ENCODE measurements at places on chromosomes 5 and 9.

- DNase-seq = no peak
Observed at GRCh38 chr5:179954434-179954833, 46.7 kb upstream of the TBC1D9B start.

DNA sequence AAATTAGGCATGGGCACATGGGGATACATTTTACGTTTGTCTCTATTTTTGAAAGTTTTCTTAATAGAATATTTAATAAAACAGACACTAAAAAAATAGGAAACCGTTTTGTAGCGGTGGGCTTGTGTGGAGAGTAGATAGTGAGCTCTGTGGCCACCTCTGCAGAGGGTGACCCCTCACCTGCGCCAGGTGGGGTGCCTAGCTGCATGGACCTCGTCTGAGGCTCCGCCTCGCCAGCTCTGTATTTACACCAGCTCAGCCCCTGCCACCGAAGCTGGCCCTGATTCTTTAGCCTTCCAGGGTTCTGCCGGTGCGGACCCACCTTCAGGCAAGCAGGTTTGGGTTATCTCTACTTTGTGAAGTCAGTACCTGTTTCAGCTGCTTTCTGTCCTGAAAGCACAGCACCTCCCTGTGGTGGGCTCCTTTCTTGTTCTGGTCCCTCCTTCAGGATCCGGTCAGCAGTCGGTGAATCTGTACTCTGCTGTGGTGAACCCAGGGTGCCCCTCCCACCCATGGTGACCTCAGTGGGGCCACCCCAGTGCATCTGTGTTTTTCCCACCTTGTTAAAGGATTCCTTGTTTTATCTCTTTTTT lies 105.2 kb upstream of the CACNA1B start:
- no peak for DNase-seq

DNA sequence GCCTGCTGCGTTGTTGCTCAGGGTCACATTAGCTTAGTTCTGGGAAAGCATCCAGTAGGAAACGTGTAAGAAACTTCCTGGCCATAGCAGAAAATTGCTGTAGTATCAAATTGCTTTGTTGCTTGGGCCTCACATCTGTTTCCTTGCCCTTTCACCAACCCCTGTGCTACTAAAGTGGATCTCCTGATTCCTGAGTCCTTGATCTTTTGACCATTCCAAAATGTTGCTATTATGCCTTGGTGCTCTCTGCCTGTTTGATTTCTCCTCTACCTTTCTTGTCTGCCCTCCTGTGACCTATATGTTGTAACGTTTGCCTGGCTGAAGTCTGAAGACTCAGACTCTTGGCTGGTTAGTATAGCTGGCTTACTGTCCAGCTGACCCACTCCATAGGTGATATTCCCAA lies 350.5 kb downstream of the ADGRV1 start:
- no peak for DNase-seq

DNA sequence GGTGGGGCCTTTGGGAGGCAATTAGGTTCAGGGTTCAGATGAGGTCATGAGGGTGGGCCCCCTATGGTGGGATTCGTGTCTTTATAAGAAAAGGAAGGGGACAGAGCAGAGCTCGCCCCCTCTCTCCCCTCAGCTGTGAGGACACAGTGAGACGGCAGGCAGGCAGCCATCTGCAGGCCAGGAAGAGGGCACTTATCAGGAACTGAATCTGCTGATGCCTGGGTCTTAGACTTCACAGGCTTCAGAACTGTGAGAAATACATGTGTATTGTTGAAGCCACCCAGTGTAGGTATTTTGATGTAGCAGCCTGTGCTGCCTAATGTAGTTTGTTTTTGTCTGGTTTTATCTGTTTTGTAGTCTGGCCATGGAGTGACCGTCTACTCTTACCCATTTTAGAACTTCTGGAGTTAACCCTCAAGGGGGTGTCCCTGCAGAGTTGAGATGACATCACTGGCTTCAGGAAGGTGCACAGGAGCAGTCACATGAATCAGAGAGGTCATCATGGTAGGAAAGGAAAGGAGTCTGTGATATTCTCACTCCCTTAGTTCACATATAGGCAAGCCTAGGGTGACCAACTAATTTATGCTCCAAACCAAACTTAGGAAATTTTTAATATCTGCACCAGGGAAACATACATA lies 71.0 kb downstream of the LRRC70 start:
- DNase-seq = no peak

- DNase-seq = no peak
Observed at GRCh38 chr5:69516769-69517168, 24.2 kb downstream of the OCLN start.

Measured in effector memory CD8-positive, alpha-beta T cell (primary cell).